Choroid plexus epithelial cell (primary cell): ENCODE measurements at places on chromosomes 5 and 9.

DNA sequence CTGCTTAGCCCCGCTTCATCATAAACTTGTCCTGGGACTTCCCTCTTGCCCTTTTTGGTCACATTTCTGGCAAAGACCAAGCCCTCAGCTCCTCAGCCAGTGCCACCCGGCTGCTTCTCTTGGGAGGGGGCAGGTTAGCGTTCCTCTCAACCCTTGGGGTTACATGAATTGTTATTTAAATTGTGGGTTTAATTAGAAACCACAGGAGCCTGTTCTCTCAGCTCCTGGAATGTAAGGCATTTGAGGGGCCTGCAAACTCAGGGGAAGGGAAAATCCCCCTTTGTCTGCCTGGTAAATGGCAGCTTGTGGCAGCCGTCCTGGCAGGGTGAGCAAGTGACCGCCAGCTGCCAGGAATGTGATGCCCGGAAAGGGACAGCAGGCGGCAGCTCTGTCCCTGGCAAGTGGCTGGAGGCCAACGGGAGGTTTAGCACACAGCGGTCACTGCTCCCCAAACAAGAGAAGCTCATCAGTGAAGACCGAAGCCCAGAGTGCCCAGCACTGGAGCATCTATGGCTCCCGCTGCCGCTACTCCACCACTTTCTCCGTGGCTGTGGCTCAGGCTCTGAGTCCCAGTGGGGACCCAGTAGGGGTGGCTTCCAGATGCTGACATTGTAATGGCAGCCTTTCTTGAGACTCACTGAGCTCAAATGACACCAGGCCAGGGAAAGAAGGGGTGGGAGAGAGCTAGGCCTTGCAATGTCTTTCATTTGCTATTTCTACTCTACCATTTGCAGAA, 51.7 kb downstream of the SHB start:
- peak; percentile 75 for DNase-seq

DNA sequence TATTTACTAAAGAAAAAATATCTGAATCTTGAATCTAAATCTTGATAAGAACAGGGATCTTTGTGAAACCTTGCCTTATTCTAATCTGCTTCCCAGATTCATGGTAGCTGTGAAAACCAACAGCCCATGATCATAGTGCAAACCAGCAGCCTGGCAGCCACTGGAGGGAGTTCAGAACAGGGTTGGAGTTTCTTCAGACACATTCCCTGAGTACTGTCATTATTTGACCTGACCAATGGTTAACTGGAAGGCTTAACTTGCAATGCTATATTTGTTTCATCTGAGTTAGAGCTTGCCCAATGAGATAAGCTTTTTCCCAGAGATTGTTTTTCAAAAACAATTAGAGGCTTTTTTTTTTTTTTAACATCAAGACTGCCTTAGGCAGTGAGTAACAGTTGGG, 47.8 kb downstream of the LOX start:
- peak; percentile 44 for DNase-seq

DNA sequence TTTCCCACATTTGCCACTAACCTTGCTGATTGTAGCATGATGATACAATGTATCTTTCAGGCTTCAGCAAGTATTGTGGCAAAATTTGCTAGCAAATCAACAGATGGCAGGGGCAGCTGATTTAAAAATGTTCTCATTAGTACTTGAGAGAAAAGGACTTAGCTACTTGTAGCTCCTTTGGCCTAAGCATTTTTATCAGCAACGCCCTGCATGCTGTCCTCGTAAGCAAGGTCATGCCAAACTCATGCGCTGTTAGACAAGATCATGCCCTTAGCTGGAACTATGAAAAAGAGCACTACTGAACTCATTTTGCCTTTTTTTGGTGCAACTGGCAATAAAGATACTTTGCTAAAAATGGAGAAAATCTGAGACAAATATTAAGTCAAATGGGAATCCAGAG, 197.1 kb downstream of the ICE1 start:
- DNase-seq, result no peak

DNA sequence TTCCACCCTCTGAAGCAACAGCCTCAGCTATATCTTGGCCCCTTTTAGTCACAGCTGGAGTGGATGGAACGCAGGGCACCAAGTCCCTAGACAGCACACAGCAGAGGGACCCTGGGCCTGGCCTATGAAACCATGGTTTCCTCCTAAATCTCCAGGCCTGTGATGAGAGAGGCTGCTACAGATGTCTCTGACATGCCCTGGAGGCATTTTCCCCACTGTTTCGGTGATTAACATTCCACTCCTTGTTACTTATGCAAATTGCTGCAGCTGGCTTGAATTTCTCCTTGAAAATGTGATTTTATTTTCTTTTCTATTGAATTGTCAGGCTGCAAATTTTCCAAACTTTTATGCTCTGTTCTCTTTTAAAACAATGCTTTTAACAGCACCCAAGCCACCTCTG, 384.8 kb downstream of the PRR16 start:
- DNase-seq, result no peak

GRCh38 chr5:115985802-115986757, 23.8 kb downstream of the LVRN start:
- peak; percentile 79 for DNase-seq

DNA sequence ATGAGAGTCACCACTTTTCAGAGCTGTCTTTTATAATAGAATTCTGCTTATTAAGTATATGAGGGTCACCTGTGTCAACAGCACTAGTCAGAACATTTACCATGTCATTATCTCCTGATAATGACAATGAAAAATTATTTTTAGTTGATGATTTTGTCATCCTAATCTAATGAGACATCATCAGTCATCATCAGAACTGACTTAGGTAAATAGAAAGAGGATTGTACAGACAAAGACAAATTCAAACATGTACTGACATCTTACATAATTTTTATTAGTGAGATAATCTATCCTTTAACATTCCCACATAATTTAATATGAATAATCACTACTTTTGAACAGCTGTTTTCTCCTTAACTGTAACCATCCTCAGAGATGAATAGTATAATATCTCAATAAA, 22.6 kb downstream of the CDH9 start:
- DNase-seq, result no peak

GRCh38 chr9:35907711-35908503, 1.4 kb upstream of the SPAAR start:
- DNase-seq, result peak; percentile 73

GRCh38 chr5:141100243-141100805, at the start of gene PCDHB3:
Gene PCDHB3, plus strand, starts transcription at chr5:141100473. Its CDS starts 177 bp downstream, at chr5:141100650.
- DNase-seq, result peak; percentile 2

GRCh38 chr5:119070578-119070827, 384 bp upstream of the DMXL1 start:
- no peak for DNase-seq

GRCh38 chr5:1214936-1215220, 10.3 kb upstream of the SLC6A18 start:
- no peak for DNase-seq

DNA sequence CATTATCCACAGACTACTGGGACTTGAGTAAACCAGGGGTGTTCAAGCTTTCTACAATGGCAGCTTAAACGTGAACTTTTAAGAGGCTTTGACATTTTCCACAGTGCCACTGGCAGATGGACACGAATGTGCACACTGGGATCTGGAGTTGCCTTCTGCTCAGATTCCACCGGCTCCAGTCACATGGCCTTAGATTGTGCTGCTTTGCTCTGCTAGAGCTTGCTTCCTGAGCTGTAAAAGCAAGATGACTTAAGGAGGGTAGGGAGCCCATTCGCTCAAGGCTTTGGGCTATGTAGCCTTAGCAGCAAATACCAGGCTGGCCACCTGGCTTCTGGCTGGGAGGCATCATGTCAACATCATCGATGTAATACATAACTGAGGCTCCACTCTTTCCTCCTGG, 436.9 kb downstream of the MED10 start:
- DNase-seq, result no peak

- DNase-seq, result no peak
These were observed 34.5 kb downstream of the FNBP1 start for GRCh38 chr9:130008538-130008937.

GRCh38 chr9:113403646-113404045, 2.6 kb upstream of the ALAD start:
- peak; percentile 21 for DNase-seq

DNA sequence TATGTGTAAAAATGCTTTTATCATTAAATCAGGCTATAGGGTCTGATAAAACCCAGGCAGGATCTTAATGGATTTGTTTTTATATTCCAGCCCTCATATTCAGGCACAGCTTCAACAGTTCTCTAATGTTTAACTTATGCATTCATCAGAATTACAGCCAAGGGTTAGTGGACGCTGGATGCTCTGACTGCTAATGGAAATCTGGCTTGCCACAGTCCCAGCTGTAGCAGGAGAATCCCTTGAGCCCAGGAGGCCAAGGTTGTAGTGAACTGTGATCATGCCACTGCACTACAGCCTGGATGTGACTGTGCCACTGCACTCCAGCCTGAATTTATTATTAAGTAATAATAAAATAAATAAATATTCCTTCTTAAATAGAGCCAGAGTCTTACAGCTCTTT, 98.0 kb downstream of the SLC25A46 start:
- DNase-seq, result no peak

- no peak for DNase-seq
These were observed 27.7 kb upstream of the TRIO start for GRCh38 chr5:14115323-14115895.

DNA sequence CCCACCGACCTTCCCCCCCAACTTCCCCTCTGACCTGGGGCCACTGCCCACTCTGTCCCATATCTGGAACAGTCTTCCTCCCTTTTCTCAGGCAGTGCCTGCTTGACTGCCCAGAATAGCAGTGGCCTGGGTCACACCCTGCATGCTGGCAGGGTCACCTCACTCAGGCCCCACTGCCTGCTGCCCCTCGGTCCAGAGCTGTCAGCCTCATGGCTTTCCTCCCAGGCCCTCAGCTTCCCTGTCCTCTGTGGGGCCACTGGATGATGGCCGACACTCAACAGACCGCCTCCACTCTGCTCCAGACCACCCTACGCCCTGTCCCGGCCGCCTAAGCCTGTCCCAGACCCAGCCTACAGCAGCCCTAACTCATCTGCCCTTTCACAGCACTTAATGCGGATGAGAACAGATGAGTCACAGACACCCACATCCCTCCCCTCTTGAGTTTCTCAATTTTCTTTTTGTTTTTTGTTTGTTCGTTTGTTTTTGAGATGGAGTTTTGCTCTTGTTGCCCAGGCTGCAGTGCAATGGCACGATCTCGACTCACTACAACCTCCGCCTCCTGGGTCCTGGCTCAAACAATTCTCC, 5.9 kb downstream of the PNPLA7 start:
- peak; percentile 62 for DNase-seq

- DNase-seq, result peak; percentile 91
These were observed 388.7 kb downstream of the CETN3 start for GRCh38 chr5:90020575-90021538.

DNA sequence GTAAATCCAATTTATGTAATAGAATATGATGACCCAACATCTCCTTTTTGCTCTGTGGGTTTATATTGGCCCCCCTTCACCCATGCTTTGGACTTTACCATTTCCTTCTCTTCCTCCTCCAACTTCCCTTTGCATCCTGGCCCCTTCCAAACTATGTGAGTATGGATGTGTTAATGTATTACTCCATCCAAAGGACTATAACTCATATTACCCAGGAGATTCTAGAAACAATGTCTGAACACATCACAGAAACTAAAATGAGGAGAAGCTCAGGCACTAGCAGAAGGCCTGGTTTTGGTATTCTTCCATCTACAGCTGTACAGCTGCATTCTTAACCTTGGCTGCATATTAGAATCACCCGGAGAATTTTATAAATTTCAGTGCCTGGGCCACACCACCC, 110.7 kb downstream of the PDE4D start:
- DNase-seq, result no peak

- DNase-seq, result peak; percentile 75
These were observed 48.2 kb downstream of the DAPK1 start for GRCh38 chr9:87545858-87546257.

- DNase-seq, result peak; percentile 70
These were observed 50.6 kb downstream of the FBXL7 start for GRCh38 chr5:15550502-15551112.

DNA sequence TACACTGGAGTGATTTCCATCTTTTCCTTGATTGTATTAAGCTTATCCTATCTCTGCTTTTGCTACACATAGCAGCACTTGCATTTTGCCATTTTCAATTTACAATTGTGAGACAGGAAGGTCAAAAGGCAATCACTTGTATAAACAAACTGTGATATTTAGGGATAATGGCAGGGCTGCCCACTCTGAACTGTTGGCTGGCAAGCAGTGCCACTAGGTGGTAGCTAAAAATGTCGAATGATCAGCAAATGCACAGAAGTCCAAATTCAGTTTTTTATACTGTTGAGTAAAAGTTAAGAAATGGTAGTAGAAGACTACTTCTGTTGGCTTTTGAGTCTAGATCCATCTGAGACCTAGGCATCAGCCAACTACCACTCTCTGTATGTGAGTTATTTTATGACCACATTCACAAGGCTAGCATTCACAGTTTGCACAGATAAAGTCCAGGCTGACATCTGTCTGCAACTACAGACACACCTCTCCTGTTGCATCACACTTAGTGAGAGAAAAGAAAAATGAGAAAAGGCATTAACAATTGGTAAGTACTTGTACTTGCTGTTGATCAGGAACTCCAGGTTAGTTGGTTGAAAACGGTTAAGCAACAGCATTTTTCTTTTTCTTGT, 108.8 kb upstream of the ASTN2 start:
- DNase-seq, result no peak

GRCh38 chr5:45578270-45578669, 117.9 kb downstream of the HCN1 start:
- no peak for DNase-seq

- no peak for DNase-seq
These were observed 6.6 kb downstream of the POC5 start for GRCh38 chr5:75710637-75711036.

DNA sequence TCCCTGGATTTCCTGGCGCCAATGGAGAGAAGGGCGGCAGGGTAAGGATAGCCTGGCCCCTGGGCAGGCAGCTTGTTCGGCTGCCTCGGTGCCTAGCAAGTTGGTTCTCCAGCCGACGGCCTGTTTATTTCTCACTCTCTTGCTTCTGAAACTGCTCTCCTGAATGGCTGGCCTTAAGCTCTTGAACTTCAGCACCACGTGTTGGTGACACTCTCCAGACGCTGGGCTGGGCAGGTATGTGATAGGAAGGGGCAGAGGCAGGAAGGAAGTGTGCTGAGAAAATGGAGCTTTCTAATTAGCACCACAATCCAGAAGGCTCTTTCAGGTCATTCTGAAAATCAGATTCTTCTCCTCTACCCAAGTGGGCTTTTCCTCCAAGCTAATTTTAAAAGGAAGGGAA, 91.4 kb upstream of the FCN2 start:
- DNase-seq, result no peak

- no peak for DNase-seq
These were observed 17.8 kb downstream of the NUDT2 start for GRCh38 chr9:34346873-34347799.

GRCh38 chr5:140073296-140073695, 30.2 kb upstream of the NRG2 start:
- DNase-seq, result peak; percentile 38

DNA sequence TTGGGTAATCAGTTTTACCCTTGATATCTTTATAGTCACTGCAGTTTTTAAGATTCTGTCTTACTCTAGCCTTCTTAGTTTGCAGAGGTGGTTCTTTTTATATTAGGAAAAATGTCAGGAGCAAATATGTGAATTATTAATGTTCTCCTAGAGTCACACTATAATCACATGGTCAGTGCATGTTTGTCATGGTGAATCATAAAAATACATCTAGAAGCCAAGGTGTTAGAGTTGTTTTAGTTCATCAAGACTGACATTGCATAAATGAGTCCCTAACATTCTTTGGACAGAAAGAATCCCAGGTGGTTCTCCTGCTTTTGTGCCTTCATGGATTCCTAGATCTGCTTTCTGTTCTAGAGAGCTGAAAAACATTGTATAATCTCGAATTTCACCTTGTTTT, 22.9 kb downstream of the ATG10 start:
- DNase-seq, result peak; percentile 41
